ENCODE measurements at places on chromosomes 3 and 15.

DNA sequence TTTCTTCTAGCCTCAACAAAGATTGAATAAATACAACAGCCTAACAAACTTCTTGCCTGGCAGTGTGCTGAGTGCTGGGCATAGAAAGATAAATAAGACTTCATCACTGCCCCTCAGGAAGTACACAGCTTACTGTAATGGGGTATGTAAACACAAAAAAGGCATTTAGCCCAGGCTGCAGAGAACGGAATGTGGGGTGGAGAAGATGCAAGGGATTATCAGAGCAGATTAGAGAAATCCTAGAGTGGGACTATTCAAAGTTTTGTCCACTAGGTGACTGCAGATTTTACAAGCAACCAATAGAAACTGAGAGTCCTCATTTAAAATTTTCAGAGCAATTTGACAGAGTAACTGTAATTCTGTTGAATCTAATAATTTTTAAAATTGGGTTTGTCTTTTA is 35.4 kb upstream of the TSC22D2 start:
- peak; percentile 67 for DNase-seq

DNA sequence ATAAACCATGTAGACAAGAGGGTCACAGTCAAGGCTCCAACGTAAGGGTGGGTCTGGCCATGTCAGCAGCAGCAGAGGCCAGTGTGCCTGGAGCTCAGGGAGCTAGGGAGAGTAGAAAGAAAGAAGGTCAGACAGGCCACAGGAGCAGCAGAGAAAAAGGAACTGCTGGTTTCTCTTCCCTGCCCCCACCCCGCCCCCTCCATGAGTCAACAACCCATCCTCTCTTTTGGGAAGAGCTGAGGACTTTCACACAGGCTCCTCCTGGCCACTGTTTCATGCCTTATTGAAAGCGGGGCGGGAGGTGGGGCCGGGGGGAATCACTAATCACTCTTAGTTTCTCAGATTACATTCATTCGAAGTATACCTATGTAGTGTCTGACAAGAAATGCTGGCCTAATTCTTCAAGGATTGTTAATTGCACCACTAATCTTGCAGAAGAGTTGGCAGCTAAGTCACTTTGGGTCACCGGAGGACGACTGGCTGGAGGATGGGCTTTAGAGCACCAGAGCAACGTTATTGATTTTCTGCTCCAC is 9.1 kb upstream of the SCG3 start:
- peak; percentile 18 for DNase-seq

- peak; percentile 52 for DNase-seq
Measured at GRCh38 chr3:4474683-4475490, 7.8 kb upstream of the SUMF1 start.

GRCh38 chr3:89586256-89586655 is 478.8 kb downstream of the EPHA3 start:
- no peak for DNase-seq

- DNase-seq, result no peak
Measured at GRCh38 chr15:81117136-81117535, 16.9 kb upstream of the CFAP161 start.

DNA sequence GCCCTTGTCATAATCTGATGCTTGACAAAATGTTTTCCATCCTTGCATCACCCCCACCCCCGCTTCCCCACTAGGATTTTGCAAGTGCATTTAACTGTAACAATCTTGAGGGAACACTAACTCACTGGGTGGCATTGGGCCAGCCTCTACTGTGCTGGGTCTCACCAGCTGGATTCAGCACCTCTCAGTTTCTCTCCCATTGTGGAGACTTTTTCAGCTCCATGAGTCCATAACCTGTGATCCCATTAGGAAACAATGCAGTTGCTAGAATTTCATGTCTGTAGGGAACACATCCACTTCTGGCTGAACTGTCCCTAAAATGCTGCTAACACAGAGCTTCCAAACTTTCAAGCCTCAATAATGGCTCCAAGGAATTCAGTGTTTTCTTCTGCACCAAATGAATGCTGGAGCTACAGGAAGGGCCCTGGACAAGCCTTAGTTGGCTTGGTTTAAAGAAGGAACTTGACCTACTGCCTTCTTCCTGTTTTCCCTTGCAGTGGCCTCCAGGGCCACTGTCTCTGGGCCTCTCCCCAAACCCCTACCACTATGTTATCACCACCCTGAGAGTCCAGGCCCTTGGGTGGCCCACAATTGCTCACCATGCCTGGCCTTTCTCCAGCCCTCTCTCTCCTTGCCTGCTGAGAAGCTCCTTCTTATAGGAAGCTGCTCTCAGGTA is 15.6 kb downstream of the CYP19A1 start:
- no peak for DNase-seq

GRCh38 chr3:161043336-161044035 is 61.7 kb downstream of the B3GALNT1 start:
- no peak for DNase-seq

- DNase-seq, result no peak
Measured at GRCh38 chr15:68274201-68274848, 3.2 kb upstream of the FEM1B start.

- DNase-seq, result no peak
Measured at GRCh38 chr15:63565536-63566186, 31.5 kb upstream of the FBXL22 start.

DNA sequence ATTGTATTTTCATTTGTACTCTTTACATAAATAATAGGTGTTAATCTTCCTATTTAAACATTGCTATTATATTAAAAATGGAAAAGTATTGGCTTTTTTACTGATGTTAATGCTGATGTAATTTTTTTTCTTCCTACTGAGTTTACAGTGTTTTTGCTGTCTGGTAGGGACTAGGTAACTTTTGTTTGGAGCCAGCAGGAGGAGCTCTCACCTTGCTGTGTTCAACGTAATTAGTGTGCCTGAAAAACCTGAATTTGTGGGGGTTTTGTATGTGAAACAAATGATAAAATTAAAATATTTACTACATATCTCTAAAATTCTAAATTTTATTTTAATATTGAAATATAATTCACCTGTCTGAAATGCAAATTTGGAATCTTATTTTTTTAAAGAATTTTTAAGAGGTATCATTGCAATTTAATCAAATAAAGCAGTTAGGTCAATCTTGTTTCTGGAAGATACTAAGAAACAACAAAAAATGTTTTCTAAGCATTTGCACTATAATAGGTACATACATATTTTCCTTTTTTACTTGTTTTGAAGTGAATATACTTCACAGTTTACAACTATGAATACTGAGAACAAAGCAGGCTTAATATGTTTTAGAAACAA is 48.8 kb downstream of the EPHA6 start:
- DNase-seq, result peak; percentile 72

- DNase-seq, result no peak
Measured at GRCh38 chr15:96521386-96521785, 190.9 kb downstream of the NR2F2 start.

GRCh38 chr3:101665851-101666250 is 11.1 kb downstream of the ZBTB11 start:
- no peak for DNase-seq
